GM23338 (cell line): ENCODE measurements at places on chromosomes 5 and 9. TPM values are rescaled to one million over a fixed set of nuclear protein-coding genes. Genes with fewer than 3 reads are reported as not detected.

- DNase-seq, result no peak
These were observed 117.2 kb upstream of the PITX1 start for GRCh38 chr5:135151256-135151655.

- no peak for DNase-seq
These were observed 76.9 kb downstream of the ANKH start for GRCh38 chr5:14794583-14795230.

The NXNL2 gene
- 4.3 and 5.1 TPM in 2 replicates for total RNA-seq

The SGCD gene
- total RNA-seq, result 0.03 TPM in 1 of 2 replicates, not detected in the other

The ACER2 gene
- total RNA-seq, result 11.6 and 14.6 TPM in 2 replicates

The LOX gene
- 1.2 and 1.8 TPM in 2 replicates for total RNA-seq
